Hematopoietic multipotent progenitor cell treated with erythropoietin and hydrocortisone succinate and interleukin-3 and kit ligand, for 15 days (in vitro differentiated cells): ENCODE measurements at places on chromosomes 13 and 19.

GRCh38 chr19:46812977-46813838 is 24.8 kb upstream of the SLC1A5 start:
- DNase-seq: no peak

DNA sequence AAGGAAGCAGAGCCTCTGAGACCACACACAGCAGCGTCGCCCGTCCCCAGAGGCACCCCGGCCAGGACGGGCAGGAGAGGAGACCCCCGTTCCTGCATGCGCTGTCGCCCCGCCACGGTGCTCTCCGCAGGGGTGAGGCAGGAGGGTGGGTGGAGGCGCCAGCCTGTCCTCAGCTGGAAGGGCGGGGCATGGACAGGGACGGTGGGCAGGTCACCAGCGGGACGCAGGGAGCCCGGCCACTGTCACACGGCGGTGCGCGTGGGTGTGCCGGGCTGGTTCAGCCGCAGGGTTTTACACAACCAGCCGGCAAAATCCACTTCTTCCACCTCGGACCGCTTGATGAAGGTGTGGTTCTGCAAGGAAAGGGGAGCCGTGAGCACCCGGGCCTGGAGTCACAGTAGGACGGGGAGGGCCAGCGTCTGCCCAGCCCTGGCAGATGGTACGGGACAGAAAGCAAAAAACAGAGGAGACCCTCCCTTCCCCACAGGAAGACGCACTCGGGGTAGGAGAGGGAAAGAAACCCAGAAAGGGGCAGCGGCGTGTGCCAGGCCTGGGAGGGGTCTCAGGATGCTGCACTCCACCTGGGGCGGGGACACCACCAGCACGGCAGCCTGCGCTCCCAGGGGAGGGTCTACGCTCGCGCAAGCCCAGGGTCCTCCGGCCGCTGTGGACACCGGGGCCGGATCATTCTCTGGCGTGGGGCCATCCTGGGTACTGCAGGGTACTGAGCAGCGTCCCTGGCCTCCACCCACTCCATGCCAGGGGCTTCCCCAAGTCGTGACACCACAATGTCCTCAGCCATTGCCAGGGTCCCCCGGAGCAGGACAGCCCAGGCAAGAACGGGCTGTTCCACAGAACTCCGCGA is 23.9 kb upstream of the ZBTB7A start:
- DNase-seq: no peak

GRCh38 chr19:40091205-40092129 is 724 bp upstream of the ZNF780A start:
- DNase-seq: no peak

GRCh38 chr19:51341976-51342580 is at the start of gene VSIG10L:
VSIG10L (minus strand) TSS chr19:51342139; CDS start chr19:51342124, 15 bp downstream.
- no peak for DNase-seq

DNA sequence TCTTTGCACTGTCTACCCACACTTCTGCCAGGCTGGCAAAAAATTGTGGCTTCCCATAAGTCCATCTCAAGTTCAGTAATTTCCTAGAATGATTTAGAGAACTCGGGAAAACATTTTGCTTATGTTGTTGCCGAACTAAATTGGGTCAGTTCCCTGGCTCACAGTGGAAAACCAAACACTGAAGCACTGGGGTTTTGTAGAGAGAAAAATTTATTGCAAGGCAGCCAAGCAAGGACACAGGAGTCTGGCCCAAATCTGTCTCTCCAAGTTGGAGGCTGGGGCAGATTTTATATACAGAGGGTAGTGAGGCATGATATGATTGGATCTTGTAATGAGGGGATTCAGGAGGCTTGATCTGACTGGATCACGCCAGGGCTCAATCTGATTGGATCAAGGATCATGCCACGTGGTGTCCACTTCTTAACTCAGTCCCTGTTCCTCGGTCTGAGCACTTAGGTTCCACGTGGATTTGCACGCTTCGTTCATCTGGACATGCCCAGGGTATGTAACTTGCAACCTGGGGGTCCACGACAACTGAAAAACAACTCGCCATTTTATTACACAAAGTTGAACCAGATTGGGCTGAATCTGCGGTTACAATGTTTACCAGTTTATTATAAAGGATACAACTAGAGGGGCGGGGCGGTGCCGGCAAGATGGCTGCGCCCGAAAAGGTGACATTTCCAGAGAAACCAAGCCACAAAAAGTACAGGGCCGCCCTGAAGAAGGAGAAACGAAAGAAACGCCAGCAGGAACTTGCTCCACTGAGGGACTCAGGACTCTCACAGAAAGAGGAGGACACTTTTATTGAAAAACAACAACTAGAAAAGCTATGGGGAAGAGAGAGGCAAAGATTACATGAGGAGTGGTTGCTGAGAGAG is 7.3 kb downstream of the CD209 start:
- DNase-seq: no peak

- DNase-seq: no peak
Observed at GRCh38 chr13:94121686-94122085, 357.8 kb downstream of the DCT start.

GRCh38 chr19:42850981-42851717 is 28.4 kb downstream of the PSG1 start:
- DNase-seq: no peak

- DNase-seq: peak; percentile 97
Observed at GRCh38 chr19:3047496-3048189, 14.7 kb downstream of the TLE5 start.

DNA sequence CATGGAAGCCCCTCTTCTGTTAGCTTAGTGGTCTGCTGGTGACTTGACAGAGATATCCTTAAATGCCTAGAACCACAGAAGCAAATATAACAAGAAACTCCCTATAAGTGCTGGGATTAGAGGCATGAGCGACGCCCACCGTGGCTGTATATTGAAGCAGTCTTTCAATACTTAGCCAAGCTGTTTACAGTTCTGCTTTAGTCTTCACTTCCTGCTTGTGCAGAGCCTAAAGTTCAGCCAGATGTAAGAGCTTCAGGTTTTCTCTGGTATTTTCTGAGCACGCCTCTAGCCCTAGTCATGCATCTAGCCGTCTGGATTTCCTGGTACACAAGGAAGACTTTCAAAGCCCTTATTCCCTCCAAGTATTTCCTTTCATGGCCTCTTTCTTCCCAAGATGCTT is 28.5 kb downstream of the TRPM4 start:
- DNase-seq: no peak
